ENCODE measurements at places on chromosomes 2 and 18.

GRCh38 chr2:158116936-158117335 is 15.3 kb downstream of the UPP2 start:
- DNase-seq, result no peak

DNA sequence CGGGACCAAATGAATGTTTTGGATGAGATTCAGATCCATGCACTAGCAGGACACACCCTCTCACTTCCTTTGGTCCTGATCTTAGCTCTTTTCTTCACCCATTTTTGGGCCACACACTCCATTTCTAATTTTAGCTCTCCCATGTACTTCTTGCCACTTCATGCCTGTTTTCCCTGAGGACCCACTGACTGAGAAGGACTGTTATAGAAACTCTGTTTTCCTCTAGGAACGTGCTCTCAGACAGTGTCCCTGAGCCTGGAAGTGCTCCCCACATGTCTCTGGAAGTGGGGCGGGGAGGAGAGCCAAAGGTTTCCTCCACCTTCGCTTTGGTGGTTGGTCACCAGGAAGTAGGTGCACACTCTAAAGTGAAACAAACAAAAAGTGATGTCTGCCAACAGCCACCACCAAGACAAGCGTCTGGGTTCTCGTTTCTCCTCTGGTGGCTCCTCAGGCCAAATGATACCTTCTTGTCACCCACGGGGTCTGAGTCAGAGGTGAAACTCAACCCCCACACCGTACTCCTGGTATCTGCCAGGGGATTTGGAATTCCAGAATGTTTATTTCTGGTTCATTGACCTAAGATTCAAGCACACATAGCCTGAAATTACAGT is 74.7 kb downstream of the MERTK start:
- no peak for DNase-seq

DNA sequence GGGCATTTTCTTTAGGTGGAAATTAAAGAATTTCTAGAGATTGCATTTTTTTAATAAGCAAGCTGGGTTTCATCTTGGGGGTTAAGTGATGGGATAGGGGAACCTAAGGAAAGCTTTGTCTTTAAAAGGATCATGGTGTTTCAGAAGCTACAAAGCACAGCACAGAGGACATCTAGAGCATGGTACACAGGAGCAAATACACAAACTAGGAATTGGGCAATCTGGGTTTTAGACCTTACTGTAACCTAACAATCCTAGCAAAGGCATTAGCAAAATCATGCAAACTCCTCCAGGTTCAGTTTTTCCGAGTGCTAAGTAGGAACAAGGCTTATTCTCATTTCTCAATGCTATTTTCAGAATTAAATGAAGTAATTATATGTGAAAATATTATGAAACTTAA is 134.1 kb downstream of the CD226 start:
- no peak for DNase-seq

- DNase-seq, result no peak
Observed at GRCh38 chr2:241906826-241907570, 37.5 kb downstream of the RTP5 start.

- no peak for DNase-seq
Observed at GRCh38 chr18:27621236-27621890, 436.3 kb upstream of the CHST9 start.

- DNase-seq, result no peak
Observed at GRCh38 chr2:236503583-236503982, 66.0 kb upstream of the ACKR3 start.

DNA sequence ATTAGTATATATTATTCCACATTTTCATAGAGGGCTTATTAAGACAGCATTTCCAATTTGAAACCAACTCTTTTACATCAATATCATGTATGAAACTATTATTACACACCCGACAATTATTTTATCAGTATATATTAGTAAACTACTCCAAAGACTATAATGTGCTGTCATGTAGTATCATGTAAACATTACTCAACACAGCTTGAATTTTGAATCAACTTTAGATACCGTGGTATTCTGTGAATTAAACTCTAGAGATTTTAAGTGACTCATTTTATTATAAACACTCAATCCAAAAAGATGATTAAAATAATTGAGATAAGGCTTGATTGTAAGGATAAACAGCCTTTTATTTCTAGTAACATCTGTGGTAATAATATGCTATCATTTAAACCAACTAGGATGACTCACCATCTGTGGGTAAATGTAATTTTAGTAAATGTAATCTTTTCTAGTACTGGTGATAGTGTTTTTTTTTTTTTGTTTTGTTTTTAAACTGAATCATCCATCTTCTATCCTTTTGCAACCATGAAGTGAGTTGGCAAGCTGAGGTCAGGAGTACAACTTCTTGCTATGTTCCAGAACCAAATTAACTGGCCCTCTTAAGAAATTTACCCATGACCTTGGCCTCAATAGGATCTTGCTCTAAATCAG is 144.3 kb upstream of the SMAD7 start:
- no peak for DNase-seq

DNA sequence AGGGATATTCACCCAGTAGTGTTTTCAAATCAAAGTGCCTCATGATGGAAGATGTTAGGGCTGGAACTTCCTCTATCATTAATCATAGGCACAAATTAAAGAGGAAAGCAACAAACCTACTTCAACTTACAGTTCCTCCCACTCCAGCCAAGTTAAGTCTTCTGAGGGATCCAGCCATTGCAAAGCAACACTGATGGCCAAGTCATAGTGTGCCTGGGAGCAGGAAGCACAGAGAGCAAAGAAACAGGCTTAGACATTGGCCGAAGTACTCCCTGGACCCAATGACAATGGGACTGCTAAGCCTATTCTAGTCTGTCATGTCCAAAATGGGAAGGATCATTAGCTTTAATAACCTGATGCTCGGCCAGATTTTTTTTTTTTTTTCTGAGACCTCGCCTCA is 7.0 kb downstream of the C2orf80 start:
- DNase-seq, result no peak

DNA sequence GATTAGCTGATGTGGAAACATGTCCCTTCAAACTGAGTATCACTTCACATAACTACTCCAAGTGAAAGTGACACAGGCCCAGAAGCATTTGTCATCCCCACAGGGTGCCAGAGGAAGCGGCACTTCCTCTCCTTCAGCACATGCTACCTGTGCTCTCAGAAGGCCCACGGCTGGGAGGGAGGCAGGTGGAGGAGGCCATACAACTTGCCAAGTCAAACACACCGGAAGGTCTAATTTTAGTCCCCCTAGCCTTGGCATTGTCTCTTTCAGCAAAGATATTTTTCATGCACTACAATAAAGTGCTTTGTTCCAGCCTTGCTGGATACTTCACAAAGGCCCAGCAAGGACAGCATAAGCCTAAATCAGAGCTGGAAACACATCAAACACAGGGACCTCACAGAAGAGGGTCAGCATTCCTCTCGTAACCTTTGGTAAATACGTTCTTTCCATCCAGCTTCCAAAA is 38.0 kb downstream of the VSNL1 start:
- no peak for DNase-seq

DNA sequence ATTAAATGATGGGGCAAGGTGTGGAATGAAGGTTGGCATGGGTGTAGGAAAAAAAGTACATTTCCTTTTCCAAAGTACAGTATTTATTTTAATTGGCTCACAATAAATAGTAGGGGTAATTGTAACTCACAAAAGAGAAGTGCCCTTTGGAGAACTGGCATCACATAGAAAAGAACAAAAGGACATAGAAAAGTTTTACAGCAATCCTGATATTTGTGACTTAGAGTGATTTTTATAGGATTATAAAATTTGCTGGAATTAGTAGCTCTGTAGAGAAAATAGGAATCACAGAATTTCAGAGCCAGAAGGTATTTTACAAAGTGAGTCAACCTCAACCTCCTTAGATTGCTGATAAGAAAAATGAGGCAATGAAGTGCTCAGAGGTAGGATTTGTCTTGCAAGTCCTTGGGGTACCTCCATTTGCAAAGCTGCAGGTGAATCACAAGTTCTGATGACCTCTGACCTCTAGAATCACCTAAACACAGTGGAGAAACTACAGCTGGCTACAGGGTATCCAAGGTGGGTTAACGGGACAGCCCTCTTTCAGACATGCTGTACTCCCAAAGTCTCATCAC is 133.6 kb downstream of the SOCS6 start:
- DNase-seq, result no peak

DNA sequence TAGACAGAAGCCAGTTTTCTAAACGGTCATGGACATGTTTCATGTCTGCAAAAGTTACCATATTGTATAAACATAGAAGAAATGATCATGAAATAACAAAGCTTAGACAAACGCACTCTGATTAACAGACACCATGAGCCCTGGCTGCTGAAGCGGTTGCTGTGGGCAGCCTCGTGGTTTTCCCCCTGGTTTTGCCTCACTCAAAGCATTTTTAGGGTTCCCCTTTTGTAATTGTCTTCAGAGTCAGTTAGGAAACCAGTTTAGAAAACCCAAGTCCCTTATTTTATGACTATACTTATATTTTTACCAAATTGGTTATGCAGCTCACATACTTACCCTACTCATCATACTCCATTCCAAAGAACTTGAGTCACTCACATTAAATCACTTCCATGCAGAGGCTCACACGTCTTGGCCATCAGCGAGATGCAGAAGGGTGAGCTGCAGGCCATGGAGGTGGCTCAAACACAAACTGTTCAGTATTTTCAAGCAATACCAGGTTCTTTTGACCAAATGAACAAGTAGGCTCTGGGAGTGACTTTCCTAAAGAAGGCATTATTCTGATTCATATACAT is 105.6 kb upstream of the SALL3 start:
- no peak for DNase-seq

DNA sequence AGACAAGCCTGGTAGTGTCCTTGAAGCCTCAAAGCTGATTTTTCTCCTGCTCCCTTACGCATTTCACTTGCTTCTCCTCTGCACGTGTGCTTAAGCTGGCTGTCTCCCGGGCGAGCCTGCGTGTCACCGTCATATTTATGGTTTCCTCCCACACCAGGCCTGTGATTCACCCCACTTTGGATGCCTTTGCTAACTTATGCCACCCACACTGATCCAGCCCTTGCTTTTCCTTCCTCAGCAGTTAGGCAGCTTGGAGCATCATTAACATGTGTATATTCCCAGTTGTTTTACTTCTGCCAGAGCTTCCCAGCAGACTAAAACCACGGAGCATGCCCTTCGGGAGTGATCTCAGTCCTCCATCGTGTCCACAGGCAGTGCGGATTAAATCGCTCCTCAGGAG is 2.2 kb downstream of the ST3GAL5 start:
- peak; percentile 50 for DNase-seq

- no peak for DNase-seq
Observed at GRCh38 chr2:82819951-82820350, 1639.1 kb downstream of the SUCLG1 start.

DNA sequence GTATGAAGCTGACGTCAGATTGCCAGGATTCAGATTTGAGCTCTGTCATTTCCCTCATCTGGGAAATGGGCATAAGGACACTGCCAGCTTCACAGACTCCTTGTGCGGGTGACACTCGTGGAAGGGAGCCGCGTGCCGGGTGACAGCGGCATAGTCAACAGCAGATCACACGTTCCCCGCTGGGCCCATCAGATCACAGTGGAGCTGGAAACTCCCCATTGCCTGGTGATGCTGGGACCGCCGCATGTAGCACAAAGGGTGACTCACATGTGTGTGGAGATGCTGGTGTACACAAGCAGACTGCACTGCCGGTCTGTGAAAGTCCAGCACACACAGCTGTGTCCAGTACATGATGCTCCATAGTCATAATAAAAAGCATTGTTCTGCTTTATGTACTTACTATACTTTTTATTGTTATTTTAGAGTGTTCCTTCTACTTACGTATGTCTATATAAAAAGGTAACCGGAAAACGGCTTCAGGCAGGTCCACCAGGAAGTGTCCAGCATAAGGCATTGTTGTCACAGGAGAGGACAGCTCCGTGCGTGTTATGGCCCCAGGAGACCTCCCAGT is 31.8 kb downstream of the SALL3 start:
- no peak for DNase-seq

- DNase-seq, result peak; percentile 79
Observed at GRCh38 chr2:71545572-71546274, 92.4 kb downstream of the DYSF start.

- no peak for DNase-seq
Observed at GRCh38 chr2:11828933-11829323, 82.5 kb downstream of the LPIN1 start.

- DNase-seq, result peak; percentile 90
Observed at GRCh38 chr18:36296650-36297416, 680 bp upstream of the FHOD3 start.

DNA sequence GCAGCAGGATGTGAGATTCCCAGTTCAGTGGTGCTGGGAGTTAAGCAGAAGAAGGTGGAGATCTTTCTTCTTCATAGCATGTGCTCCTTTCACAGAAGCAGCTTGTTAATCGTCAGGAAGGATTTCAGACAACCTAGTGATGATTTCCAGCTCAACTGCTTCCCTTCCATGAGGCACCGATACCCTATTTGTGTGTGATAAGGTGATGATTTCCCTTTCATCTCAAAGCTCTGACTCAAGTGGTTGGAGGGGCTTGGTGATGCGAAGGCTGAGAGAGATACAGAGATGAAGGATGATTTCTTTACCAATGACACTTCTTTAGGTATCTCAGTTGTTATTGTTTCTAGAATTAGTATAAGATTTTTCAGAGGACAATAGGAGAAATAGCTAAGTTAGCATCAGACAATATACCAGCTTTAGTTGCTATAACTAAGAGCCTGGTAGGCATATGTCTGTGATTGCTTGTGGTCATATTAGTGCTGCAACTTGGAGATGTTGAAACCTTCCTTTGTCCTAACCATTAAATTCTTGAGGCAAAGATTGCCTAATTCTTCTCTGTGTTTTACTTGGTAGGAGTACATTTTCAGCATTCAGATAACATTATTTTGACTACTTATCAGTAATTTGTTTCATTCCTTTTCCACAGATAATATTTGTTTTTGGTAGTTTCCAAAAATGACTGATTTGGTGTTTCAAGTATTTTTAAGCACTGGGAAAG is 111.3 kb downstream of the PLCL1 start:
- no peak for DNase-seq

DNA sequence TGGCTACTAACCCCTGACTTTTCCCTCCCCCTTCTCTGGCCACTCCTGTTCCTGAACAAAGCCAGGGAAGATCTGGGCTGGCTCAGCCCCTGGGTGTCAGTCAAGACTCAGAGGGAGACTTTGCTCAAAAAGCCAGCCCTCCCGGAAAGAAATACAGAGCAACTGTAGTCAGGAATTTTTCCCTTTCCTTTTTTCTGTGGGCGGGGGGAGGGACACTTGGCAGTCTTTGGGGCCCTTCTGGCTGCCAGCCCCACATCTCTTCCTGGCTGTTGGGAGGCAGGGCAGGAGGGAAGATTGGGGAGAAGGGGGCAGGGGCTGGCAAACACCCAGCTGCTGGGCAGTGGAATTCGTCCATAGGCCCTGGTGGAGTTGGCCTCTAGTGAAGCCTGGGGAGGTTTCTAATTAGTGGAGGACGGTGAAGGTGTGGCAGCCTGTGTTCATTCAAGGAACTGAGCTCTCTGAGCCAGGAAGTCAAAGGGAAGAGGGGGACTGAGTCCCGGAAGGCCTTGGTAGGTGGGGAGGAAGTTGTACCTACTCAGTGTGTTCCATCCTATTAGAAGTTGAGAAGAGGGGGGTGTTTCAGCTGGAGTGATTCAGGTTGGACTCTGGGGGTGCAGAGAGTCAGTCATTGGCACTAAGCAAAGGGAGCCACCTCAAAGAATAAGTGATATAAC is 10.9 kb downstream of the IGFBP2 start:
- peak; percentile 80 for DNase-seq

GRCh38 chr18:45828917-45829811 is 3.7 kb downstream of the SIGLEC15 start:
- no peak for DNase-seq

All from left hindlimb (tissue), 1 donor.